ENCODE measurements at places on chromosomes 3 and 15.
A peak's percentile ranks its signal among the peaks of the same experiment; 100 is the strongest.

GRCh38 chr15:73424506-73424905 lies 18.5 kb upstream of the REC114 start:
- DNase-seq = no peak

DNA sequence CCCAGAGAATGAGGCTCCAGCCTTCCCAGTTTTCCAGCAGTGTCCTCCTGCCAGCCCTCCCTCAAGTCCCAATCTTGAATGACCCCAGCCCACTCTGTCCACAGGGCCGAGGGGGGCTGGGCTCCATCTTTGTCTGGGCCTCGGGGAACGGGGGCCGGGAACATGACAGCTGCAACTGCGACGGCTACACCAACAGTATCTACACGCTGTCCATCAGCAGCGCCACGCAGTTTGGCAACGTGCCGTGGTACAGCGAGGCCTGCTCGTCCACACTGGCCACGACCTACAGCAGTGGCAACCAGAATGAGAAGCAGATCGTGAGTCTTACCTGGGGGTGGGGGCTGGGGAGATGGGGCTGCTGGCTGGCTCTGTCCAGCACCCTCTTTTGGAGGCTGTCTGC lies 5.6 kb upstream of the FES start:
- no peak for DNase-seq

DNA sequence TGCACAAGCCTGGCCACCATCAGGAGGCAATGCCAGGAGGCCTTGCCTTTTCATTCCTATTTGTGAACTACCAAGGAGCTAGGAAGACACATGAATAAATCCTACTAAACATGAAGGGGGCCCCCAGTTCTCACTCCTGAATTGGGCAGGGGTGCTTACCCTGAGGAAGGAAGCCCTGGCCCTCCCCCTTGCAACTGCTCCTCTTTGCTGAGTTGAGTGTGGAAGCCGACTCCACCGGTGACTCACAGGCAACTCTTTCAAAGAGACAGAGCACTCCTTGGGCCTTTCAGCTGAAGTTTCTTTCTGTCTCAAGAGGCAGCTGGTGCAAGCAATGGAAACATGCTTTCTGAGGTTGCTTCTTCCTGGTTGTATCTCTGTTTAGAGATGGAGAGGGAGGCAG lies 1.7 kb downstream of the GABRG3 start:
- no peak for DNase-seq

- DNase-seq = no peak
Observed at GRCh38 chr3:36494461-36495109, 114.3 kb downstream of the STAC start.

DNA sequence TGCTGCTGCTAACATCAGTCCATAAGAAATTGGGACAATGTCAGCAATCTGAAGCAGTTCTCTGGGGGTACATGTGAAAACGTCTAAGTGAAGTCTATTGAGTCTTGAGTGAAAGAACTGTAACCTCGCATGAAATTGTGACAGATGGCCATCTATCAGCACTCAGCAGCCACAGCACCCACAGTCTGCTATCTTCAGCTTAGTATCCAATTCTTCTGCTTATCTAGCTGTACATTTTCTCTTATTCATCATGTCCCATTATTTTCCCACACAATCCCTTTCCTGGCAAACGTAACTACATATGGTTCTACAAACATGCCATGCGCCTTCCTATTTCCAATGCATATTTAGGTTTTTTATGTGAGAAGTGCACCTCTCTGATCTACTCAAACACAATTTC lies 629.7 kb downstream of the NTRK3 start:
- no peak for DNase-seq

DNA sequence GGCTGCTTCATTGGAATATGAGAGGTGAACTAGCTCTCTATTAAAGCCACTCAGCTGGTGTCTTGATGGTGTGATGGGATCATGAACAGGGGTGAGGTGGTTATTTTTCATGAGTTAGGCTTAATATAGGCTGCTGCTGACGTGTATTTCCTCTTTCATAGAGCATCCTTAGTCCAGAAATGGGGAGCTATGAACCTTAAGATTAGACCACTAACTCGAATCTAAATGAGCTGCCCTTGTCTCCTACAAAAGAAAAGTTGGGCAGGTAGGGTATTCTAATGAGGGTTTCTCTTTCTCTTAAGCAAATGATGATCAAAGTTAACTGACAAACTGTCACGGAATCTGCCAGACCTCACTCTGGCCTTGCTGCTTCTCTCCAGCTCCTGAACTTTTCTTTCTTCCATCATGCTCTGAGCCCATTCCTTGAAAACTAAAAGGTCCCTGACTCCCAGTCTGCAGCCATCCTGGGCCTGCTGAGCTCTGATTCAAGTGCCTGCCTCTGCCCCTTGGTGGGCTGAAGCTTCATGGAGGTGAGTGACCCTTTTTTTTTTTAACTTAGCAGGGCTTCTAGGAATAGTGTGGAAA lies at the start of gene TRIM69:
Gene TRIM69 (plus strand): TSS at position 348 of the 585 bp plus-strand sequence. CDS start 177 bp downstream, at position 525.
- DNase-seq = no peak

- no peak for DNase-seq
Observed at GRCh38 chr3:95459706-95460105, 1354.7 kb upstream of the EPHA6 start.

DNA sequence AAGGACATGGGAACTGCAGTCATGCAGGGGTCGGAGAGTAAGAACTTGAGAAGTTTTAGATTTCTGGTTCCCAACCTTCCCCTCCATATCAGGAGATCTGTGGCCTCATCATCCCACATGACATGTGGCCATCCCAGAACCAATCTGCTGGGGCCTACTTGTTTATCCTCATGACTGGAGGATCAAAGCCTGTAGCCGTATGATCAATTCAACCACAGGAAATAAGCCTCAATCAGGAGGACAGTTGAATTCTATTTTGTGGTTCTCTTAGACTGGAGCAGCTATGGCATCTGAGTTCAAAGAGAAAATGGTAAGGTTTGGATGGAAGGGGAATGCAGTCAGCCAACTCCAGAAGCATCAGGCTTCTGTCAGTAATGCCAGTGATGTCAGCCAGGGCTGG lies 57.2 kb downstream of the IL16 start:
- no peak for DNase-seq

DNA sequence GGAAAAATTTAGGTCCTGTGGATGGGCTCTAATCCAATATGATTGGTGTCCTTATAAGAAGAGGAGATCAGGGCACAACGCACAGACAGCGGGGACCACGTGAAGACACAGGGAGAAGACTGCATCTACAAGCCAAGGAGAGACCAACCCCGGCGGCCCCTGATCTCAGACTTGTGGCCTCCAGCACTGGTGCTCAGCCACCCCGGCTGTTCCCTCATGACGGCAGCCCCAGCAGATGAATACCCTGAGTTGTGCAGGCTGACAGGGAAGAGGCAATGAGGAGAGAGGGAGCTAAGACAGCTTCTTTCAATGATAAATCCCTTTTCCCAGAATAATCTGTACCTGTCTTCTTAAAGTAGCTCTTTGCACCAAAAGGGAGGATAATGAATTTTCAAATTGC lies 33.3 kb upstream of the CGNL1 start:
- no peak for DNase-seq

- no peak for DNase-seq
Observed at GRCh38 chr15:81281766-81282605, 42.0 kb downstream of the STARD5 start.

DNA sequence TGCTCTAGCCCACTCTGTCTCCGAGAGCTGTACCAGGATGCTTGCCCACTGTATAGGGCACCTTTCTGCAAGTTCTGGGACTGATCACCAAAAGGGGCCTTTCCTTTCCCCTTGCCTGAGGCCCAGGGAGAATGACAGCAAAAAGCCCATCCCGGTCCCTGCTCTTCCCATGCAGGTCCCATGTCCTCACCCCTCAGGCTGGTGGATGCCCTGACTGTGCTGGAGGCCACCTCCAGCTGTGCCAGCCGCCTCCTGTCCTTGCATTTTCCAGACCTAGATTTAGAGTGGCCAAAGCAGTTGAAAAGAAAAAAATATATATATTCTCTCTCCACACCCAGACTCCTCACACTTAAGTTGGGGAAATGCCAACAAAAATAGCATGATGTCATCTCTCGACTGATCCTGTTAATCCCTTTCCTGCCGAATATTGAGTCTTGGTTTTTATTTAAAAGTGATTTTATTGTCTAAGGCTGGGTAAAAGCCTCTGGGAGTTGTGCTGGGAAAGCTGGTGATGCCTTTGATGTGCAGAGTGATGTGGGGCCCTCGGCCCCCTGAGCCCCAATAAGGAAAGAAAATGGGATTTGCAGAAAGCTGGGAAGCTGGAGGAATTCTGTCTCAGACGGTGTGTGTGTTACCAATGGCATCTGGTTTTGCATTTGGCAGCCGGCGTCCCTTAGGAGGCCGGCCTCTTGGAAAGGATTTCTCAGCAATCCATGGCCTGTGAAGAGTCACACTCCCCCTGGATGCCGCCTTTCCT lies 29.3 kb upstream of the TPM1 start:
- DNase-seq = no peak

GRCh38 chr3:189458528-189458927 lies 172.7 kb upstream of the TP63 start:
- DNase-seq = no peak

DNA sequence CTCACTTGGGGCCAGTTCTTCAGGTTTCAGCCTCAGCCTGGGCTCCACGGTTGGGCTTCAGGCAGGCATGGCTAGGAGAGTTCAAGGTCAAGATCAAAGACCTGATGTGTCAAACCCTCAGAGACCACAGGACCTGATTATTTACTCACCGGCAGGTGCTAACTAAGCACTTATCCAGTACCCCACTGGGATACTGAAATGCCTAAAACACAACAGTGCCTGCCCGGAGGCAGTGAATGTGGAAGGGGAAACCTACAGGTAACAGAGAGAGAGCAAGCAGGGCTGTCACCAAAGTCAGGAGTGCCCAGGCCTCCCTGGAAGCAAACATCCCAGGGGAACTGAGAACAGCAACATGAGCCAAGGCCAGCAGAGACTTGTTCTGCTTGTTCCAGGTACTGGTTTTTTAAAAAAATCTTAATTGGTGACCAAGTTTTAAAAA lies 6.7 kb downstream of the IDH2 start:
- DNase-seq = no peak

DNA sequence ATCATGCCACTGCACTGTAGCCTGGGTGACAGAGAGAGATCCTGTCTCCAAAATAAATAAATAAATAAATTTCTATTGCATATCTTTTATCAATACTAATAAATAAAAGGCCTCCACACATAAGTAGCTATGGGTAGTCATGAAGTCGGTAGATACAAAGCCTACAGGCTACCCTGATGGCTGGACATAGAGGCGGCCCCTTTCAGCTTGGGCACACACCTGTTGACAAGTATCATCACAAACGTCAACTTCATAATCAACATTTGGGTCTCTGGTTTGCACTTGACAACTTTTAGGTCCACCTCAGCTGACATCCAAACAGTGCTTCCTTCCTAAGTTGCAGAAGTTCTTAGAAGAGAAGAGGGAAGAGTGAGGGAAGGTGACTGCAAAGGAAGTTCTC lies 53.4 kb downstream of the ITGA11 start:
- no peak for DNase-seq

- no peak for DNase-seq
Observed at GRCh38 chr3:10994306-10994705, 1.8 kb downstream of the SLC6A1 start.

- peak; percentile 18 for DNase-seq
Observed at GRCh38 chr3:64684715-64685261, 3.0 kb downstream of the ADAMTS9 start.

DNA sequence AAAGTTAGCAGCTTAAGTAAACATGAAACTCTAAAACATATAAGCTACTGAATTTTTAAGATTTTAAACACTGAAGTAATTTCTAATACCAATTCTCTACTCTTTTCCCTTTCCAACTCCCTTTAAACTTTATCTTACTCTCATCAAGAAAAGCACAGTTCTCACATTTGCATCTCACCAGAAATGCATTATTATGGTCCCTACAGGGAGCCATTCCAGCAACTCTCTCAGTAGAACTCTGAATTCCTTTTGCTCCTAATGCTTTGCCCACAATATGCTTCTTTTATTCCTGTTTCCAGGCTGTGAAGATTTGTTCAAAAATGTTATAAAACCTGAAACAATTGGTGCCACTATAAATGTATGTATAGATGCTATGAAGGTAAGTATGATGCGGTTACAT lies 83.4 kb downstream of the TFDP2 start:
- no peak for DNase-seq

GRCh38 chr3:132709761-132710160 lies 12.4 kb downstream of the NPHP3 start:
- no peak for DNase-seq

- DNase-seq = no peak
Observed at GRCh38 chr3:7734456-7734855, 767.2 kb upstream of the LMCD1 start.

DNA sequence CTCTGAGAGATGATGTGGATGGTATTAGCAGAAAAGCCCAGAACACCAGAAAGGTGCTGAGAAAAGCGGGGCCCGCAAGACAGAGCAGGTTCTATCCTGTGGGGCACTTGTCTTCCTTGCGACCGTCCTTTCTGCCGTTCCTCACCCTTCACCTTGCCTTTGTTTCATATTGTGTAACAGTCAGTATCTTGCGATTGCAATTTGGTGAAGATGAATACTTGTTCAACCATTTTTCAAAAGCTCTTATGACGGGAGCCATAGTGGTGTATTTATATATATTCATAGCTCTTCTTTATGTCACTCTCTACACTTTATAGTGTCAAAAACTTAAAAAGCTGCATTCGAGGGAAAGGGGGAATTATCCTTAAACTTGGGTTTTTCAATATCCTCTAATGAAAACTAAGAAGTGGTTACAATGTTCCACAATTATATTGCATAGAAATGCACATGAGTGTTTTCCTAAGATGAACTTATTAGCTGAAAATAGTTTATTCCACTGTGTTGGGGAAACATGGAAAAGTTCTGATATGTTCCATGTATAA lies 797 bp downstream of the MAP3K13 start:
- DNase-seq = no peak
